ENCODE measurements at places on chromosomes 16 and 17.

- no peak for DNase-seq
These were observed 799.0 kb downstream of the KCNJ2 start for GRCh38 chr17:70968302-70968701.

- no peak for DNase-seq
These were observed 414.3 kb downstream of the RBFOX1 start for GRCh38 chr16:7746941-7747340.

DNA sequence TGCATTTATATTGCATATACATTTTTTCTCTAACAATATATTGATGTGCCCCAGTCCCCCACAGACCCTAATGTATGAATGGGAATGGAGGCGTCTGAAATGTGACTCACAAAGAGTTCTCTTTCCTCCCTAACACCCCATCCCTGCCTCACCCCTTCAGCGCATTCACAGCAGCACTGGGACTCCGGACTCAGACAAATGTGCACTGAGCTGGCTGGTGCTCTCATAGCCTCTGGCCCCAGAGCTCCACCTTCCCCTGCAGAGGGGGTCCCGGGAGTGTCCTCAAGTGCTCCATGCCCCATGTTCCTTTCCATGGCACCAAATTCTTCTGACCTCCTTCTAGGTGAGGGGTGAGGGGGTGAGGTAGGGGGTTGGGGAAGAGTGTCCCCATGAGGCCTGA lies 20.6 kb downstream of the NPTX1 start:
- no peak for DNase-seq

DNA sequence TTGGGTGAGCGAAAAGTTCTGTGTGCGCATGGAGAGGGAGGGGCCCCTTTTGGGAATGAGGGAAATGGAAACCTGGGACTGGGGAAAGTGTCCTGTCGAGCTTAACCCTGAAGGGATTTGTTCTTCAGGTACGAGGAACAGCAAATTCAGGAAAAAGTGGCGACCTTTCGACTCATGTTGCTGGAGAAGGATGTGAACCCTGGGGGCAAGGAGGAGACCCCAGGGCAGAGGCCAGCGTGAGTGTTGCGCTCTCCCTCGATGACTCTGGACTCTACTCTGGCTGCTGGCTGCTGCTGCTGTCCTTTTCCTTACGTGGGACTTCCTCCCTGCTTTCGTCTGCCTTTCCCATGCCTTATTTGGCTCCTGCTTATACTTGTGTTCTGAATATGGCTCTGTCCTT lies 4.9 kb downstream of the SRRM2 start:
- DNase-seq = no peak

DNA sequence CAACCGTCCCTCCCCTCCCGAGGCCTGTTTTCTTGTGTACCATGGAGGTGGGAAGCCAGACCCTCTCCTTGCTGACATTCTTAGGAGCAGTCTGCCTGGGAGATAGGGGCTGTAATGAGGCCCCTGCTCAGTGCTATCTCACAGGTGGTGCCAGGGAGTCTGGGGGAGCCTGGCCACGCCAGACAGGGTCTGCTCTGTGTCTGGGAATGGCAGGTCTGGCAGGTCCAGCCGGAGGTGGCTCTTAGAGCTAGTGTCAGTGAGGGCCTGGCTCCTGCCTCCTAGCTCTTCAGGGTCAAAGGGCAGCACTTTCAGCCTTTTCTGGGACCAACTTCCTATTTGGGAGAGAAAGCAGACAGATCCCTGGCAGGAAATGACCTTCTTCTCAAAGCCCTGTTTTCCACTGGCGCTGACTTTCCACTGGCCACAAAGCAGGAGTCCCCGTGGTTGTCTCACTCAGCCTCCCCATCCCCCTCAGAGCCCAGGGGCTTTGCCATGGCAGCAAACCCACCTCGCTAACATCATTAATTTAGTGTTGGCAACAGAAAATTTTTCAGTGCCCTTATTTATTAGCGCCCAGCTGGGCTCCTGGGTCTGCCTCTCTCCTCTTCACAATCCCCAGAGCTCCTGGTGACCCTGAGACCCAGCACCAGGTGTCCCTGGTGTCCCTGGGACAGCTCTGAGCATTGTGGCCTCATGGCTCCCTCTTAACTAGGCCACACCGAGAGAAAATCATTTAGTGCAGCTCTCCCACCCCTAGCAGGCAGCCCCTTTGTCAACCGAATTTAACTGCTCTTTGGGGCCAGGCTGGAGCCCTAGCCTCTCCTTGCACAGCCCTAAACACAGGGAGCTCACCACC lies 24.0 kb upstream of the DOK4 start:
- peak; percentile 28 for DNase-seq

- DNase-seq = no peak
These were observed 135.2 kb upstream of the HS3ST3A1 start for GRCh38 chr17:13736916-13737315.

GRCh38 chr17:20071824-20072691 lies 62.9 kb downstream of the SPECC1 start:
- DNase-seq = no peak

GRCh38 chr17:45292696-45293412 lies 24.0 kb downstream of the MAP3K14 start:
- DNase-seq = no peak

DNA sequence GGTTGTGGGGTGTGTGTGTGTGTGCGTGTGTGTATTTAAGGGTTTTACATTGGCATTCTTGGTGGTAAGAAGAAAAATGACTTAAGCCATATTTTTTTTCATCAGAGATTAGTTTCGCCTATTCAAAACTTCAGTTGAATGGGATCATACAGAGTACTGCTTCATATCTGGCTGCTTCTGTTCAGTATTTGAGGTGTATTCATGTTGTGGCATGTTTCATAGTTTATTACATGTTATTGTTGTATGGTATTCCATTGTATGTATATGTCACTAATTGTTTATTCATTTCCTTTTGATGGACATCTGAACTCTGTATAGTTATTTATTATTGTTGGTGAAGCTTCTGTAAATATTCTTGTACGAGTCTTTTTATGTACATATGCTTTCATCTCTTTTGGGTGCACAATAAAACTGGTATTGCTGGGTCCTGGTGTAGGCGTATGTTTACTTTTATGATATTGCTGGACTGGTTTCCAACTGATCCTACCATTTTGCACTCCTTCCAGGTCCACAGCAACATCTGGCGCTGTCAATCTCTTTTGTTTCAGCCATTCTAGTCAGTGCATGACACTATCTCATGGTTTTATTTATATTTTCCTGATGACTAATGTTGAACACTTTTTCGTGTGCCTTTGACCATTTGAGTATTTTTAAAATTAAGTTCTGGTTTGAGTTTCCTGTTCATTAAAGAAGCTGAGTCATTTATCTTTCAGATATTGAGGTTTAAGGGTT lies 77.4 kb upstream of the MAF start:
- DNase-seq = no peak

GRCh38 chr16:48912360-48912759 lies 302.4 kb upstream of the N4BP1 start:
- no peak for DNase-seq

DNA sequence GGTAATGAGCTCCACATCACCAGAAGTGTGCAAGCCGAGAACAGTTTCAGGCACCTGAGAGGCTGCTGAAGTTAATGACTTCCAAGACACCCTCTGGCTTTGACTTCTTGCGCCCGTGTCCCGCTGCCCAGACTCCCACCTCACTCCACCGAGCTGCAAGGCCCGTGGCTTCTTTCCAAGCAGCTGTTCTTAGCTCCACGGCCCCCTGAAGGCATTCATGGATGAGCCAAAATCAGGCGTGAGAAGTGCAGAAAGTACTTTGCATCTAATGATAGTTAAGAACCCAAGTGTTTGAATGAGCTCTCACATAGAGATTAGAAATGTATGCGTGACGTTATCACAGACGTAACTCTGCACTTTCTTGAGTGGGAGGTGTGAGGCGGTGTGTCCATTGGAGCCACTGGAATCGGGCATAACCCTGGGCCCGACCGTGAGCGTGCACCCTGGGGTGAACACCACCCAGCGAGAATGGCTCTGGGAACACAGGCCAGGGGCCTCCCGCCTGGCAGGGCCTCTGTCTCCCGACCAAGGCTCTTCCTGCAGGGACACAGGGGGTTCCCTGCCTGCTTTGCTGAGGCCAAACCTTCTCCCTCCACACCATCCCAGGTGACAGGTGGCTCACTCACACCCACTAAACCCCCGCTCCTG lies 11.0 kb downstream of the NPTX1 start:
- no peak for DNase-seq

DNA sequence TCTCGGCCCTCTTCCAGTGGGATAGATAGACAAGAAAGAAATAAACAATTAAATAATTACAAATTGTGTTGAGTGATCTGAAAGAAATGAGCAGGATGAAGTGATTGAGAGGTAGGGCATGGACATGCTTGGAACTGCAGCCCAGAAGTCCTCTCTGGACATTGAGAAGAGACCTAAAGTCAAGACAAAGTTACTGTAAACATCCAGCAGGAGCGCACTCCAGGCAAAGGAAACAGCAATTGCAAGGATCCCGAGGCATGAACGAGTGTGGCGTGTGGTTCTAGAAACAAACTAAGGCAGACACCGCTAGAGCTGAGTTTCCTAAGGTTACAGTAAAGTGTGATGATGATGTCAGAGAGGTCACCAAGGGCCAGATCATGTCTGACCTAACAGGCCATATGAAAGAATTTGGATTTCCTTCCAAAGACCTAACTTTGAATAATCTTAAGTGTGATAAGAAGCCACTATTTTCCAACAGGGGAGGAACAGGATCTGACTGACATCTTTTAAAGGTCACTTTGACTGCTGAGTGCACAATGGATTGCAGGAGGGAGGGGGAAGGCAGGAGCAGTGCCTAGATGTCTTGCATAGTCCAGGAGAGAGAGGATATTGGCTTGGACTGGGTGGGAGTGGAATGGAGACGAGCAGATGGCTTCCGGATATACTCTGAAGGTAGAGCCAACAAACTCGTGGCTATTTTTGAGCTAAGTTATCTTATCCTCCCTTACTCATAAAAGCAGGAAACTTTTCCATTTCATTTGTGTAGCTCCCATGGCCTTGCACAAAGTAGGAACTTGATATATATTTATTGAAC lies 19.0 kb downstream of the ABCC12 start:
- DNase-seq = no peak

- no peak for DNase-seq
These were observed 23.2 kb upstream of the C16orf74 start for GRCh38 chr16:85774136-85774535.
